ENCODE measurements at places on chromosomes 11 and 22. TPM values are rescaled to one million over a fixed set of nuclear protein-coding genes. Genes with fewer than 3 reads are reported as not detected.

DNA sequence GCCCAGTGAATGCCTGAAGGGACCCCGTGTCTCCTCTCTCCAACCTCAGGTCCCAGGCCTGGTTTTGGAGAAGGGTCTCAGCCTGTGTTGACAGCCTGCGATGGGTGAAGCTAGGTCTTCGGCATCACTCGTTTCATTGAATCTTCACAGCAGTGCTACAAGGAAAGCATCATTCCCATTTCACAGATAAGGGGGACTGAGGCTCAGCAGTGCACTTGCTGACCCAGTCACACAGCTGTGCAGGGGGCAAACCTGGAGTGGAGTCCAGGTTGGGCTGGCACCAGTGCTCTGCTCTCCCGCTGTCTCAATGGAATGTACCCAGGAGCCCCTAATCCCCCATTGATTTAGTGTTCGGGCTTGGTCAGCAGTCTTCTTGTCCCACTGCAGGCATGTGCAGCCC, 10.9 kb upstream of the YWHAH start:
- no peak for DNase-seq

DNA sequence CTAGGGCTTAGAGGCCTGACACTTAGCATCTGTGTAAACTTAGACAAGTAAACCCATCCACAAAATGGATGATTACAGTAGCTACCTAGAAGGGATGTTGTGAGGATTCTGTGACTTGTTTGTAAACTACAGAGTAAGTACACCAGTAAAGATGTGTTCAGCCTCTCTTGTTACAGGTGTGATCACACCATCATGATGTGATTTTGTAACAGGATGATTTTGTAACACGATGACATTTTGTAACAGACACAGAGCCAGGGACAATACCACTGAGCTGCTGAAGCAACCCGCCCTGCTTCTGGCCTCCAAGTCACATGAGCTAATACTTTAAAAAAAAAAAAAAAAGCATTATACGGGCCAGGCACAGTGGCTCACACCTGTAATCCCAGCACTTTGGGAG, 17.0 kb downstream of the FADD start:
- no peak for DNase-seq

GRCh38 chr11:47867823-47868222, 19.7 kb upstream of the NUP160 start:
- no peak for DNase-seq

DNA sequence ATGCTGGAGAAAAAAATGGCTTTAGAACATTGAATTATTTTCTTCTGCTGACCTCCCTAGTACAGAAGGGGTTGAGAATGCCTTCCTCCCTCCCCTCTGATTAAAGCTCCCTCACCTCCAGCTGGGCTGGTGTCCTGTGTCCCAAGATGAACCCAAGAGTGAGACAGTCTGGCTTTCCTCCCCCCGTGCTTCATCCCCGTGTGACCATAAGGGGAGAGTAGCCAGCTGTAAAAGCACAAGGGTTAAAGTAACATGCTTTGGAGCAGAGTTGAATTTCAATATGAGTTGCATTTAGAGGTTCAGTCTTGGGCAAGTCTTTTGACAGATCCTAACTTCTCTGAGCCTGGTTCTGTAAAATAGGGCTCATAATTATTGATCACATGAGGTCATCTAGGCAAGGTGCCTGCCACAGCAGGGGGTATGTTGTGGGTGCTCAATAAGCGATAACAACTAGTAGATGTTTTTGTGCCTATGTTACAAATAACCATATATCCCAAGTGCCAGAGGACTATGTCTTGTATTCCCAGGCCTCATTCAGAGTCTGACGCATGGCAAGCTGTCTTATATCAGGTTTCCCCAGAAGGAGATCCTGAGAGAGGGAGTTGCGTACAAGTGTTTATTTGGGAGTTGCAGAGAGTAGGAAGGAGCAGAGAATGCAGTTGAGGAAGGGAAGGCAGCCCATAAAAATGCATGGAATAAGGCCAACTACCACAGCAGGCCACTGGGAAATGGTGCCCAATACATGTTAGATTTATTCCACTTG, 4.1 kb downstream of the PRG2 start:
- no peak for DNase-seq

- DNase-seq: no peak
These were observed 269.4 kb downstream of the TTC28 start for GRCh38 chr22:28410050-28410816.

DNA sequence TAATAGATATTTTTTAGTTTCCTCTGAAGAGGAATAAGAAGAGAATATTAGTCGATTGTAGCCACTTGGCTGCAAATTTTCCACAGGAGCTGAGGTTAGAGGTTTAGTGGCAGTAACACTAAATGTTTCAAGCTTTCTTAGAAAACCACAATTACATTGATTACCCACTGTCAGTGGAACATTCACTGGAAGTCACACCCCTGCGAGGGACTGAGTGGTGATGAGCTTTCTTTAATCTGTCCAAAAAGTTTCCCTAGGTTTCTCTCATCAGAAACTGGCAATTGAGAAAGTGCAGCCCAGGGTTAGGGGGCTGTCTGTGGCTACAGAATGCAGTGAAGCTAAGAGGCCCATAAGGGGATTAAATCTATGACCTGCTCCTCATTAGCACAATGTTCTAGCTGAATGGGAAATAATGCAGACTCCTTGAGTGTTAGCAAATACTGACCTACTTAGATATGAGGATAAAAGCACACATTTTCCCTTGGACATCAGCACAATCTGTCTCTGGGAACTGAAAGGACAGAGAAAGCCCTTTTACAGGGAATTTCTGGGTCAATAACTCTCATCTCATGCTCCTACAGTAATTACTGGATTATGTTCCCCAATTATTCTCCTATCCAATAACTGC, 189.5 kb downstream of the FAM76B start:
- no peak for DNase-seq

DNA sequence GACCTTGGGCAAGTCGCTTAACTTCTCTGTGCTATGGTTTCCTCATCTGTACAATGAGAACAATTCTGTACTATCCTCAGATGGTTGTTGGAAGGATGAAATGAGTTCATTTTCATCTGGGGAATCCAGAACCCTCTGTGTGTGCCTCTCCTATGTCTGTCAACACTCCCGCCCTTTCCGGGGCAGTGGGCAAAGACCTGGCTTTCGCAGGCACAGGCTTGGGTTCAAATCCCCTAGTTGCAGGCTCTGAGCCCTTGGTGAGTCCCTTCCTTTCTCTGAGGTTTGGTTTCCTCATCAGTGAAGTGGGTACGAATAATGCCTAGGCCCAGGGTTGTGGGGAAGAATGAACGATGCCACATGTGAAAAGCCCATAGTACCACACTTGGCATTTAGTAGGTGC, 6.0 kb downstream of the PNPLA5 start:
- no peak for DNase-seq

DNA sequence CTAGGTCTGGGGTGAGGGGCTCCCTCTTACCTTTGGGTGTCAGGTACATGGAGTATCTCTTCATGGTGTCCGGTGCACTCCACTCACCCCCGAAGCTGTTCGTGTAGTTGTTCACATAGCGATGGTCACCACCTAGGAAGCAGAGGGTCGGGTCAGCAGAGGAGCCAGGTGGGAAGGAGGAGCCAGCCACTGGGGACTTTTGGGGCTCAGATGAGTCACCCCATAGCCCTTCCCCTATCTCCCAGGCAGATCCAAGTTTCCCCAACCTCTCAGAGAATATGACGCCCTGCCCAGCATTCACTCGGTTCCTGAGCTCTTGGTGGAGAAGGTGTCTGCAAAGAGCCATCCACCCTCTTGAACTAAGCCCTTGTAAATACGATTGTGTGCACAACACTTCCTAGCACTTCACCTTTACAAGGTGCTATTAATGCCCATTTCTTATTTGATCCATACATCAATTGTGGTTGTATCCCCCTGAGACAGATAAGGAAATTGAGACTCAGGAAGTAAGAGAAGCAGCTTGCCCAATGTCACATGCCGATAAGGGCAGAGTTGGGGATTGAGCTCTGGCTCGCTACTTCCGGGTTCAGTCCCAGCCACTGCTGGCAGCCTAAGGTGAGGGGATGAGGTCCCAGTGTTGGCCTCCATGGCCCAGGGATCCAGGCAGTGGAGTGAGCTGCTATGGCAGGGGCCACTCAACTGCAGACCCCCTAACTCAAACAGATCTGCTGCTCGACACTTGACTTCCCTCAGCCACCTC, 14.8 kb downstream of the TRIM29 start:
- peak; percentile 25 for DNase-seq

DNA sequence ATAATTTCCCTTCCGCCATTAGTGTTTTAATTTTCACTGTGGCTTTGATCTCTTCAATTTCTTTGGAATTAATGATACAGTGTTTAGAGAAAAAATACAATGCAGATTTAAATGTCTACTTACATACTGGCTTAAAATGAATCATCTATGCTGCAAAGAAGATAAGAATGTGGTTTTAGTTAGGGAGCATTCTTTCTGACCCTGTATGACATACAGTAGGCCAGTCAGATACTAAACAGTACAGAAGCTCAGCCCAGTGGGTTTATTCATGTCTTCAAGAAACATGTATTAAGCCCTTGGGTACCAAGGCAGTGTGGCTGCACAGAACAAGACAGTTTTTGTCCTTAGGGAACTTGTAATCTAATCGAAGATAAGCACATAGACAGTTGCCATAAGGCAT, 268.8 kb downstream of the DDX10 start:
- no peak for DNase-seq

DNA sequence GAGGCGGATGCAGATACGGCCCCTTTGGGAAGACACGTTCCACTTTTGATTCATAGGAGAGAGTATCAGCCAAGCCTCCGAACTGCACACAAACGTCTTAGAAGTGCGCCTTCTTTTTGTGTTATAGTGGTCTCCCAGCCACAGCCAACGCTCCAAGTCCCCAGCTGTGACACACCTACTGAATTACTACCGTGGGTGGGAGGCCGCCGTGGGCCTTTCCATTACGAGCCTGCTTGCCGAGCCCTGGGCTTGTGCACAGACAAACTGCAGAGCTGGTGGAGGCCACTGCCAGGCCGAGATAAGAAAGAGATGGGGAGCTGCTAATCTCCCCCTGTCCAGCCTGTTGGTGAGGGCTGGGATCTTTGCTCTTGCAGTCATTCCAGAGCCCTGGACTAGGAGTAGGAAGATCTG, 761 bp downstream of the HMBS start:
- peak; percentile 66 for DNase-seq

- DNase-seq: no peak
These were observed 582 bp upstream of the SHANK3 start for GRCh38 chr22:50672041-50672440.

GRCh38 chr22:32542677-32543357, 68.2 kb downstream of the FBXO7 start:
- DNase-seq: peak; percentile 87

- DNase-seq: peak; percentile 93
These were observed 159.3 kb upstream of the GRK3 start for GRCh38 chr22:25404928-25405816.

The GPHA2 gene
- total RNA-seq: not detected

The RBMXL2 gene
- total RNA-seq: not detected

The BMAL1 gene
- 9.5 TPM for total RNA-seq

The NOX4 gene
- total RNA-seq: 1.5 TPM

The ART1 gene
- 1.7 TPM for total RNA-seq

The MS4A6E gene
- not detected for total RNA-seq

The LIF gene
- total RNA-seq: 0.27 TPM

The OR52A1 gene
- total RNA-seq: not detected

The OPCML gene
- total RNA-seq: 0.05 TPM

The INSC gene
- total RNA-seq: 0.51 TPM

The NNMT gene
- total RNA-seq: 44.0 TPM
